Hindlimb muscle (tissue), 1 donor: ENCODE measurements at places on chromosomes 1 and 21.
A peak's percentile ranks its signal among the peaks of the same experiment; 100 is the strongest.

DNA sequence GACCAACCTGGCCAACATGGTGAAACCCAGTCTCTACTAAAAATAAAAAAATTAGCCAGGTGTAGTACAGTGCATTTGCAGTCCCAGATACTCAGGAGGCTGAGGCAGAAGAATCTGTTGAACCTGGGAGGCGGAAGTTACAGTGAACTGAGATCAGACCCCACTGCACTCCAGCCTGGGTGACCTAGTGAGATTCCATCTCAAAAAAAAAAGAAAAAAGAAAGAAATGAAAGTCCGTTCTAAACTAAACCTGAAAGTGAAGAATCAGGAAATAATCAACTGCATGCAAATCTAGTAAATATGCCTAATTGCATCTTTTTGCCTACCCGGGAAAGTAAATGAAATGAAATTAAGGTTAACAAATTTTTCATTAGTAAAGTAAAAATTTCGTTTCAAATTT is 99.6 kb downstream of the ZZZ3 start:
- DNase-seq: no peak

DNA sequence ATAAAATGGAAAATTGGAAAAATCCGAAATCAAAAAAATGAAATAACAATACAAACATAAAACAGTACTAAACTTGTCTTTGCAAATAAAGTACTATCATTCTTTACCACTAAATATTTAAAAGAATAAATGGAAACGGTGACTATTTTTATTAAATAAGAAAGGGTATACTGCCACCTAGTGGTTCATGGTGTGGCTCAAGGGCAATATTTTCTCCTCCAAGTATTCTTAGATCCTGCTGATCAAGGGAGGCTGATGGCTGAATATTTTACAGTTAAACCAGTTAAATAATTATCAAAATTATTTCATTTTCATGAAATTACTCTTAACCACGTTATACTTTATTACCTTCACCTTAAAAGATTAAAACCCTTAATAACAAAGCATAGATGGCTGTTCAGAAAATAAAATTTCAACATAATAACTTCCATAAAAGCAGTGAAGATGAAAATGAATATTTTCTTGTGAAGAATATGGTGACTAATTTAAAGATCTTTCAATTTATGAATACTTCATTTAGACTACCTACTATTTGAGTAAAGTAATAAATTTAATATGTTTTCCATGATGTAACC is 1793.9 kb downstream of the NCAM2 start:
- DNase-seq: peak; percentile 54

DNA sequence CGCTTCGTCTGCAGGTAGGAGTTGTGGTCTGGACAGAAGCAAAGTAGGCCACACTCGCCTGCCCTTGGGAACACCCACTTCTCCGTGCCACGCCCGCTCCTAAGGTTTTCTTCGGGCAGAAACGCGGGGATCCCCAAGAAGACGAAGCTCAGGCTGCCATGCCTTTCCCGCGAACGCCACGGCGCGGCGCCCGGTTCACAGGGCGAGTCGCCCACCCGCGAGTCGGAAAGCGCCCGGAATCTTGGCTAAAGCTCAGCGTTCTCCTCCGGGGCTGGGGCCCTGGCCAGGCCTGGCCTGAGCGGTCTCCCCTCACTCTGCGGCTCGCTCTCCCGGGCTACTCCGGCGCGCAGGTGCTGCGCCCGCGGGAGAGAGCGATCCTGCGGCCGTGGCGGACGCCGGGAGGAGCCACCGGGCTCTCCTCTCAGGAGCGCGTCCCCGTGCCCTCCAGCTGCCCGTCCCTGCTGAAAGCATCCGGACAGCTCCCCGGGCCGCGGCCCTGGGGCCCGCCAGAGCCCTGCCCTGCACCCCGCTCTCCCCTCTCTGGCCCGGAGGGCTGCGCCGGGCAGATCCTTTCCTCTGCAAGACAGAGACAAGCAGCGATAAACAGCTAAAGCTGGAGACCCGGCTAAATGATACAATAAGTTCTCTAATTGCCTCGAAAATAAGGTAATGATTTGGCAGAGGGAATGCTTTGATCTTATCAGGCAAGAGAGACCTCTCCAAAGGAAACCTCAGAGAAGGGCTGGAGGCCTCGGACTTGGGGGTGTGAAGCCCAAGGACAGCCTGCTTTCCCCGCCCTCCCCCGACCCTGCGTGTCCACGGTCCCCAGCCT is 6.7 kb upstream of the WNT2B start:
- peak; percentile 76 for DNase-seq

DNA sequence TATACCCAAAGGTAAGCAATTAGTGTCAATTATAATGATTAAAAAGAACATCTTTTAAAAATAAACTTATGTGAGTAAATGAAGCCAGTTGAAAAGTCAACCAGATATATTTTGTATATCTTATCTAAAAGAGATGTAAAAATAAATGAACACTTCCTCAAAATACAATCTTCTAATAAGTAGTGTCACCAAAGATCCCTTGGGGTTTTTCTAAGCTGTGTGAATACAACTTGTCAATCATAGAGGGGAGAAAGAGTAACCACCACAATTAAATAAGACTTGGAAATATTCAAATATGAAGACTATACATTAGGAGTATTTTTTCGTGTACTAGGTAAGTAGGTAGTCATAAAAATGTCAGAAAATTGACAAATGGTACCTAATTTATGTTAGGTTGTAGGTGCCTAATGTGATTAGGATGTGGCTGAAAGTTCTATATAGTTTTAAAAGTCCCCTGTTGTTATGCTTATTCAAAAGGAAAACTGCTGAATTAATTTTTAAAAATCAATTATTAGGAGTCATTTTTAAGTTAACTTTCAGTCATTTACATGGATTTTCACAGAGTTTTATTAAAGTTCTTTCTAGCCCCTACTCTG is 72.6 kb downstream of the RASAL2 start:
- DNase-seq: no peak

DNA sequence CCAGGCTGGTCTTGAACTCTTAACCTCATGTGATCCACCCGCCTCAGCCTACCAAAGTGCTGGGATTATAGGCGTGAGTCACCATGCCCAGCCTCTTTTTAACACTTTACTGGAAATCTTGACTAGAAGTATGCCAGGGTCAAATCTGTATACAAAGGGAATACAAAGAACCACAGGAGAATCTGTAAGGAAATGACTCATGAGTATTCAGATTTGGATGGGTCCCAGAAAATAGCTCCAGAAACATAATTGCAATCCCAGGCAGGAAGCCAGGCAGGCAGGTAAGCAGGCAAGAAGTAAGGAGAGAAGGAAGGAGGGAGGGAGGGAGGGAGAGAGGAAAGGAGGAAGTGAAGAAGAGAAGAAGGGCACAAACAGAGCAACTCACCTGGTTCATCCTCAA is 22.8 kb upstream of the TIAM1 start:
- no peak for DNase-seq

DNA sequence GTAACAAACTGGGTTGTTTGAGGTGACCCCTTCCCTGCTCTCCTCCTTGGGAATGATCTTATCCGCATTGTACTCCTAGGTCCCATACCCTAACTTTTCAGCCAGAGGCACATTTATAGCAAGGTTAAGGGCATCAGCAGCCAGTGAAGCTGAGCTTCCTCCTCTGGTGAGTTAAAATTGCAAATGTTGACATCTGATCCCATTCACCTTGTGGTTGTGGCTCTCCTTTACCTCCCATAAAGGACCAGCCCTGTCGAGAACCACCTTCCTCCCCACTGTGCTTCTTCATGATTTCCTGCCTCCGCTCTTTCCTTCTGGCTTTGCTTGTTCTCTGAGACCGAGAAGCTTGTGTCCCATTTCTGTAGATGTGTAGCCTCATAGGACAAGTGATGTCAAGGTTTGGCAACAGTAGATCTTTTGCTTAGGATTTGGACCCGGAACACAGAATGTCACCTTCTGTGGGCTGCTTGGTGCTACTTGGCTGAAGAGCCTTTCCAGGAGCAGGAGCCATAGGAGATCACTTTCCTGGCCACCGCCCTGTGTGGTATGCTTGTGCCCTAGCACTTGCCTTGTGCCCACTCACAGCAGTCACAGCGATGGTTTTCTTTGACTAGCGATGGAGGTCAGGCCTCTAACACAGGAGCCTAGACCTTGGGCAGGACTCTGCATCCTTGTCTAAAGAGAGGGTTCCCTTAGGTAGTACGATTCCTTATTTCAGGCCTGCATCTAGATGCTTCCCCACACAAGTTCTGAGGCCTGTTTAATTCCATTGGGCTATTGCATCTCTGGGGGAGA is 18.8 kb downstream of the SZRD1 start:
- no peak for DNase-seq

DNA sequence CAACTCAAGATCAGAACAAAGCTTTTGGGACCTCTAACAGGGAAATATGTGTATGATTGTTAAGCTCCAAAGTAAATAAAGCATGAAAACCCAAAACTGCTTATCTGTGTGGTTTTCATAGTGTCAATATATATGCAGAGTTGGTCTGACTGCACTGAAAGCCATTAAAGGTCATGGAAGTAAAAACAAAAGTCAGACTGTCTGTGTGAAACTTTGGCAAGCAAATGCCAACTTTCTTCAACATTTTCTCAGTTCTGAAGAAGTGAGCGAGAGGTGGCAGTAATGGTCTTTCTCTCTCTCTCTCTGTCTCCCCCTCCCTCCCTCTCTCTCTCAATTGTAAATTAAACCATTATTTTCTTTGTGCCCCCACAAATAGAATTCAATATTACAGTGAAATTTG is 100.1 kb upstream of the S1PR1 start:
- DNase-seq: no peak

GRCh38 chr1:84012018-84012417 is 13.1 kb upstream of the TTLL7 start:
- DNase-seq: no peak

- DNase-seq: no peak
These were observed 3.3 kb downstream of the ZBTB37 start for GRCh38 chr1:173871500-173871899.

- DNase-seq: no peak
These were observed 89.8 kb downstream of the DHRS3 start for GRCh38 chr1:12528021-12528852.

- peak; percentile 29 for DNase-seq
These were observed 56.3 kb downstream of the ZP4 start for GRCh38 chr1:237834461-237834860.

DNA sequence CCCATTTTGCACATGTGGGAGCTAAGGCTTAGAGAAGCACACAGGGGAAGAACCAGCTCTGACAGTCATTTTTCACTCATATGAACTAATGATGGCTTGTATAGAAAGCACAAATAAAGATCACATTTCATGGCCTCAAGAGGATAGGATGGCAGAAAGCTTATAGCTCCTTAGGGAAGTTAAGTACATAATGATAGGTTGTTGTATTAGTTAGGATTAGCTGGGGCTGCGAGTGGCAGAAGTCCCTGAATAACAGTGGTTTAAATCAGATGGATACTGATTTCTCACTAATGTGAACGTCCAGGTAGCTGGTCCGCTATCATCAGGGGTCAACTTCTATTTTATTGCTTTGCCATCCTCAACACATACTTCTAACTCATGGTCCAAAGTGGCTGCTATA is 284.0 kb downstream of the RPS6KC1 start:
- DNase-seq: no peak

- DNase-seq: peak; percentile 21
These were observed 105.0 kb downstream of the KIAA0319L start for GRCh38 chr1:35452106-35452774.

DNA sequence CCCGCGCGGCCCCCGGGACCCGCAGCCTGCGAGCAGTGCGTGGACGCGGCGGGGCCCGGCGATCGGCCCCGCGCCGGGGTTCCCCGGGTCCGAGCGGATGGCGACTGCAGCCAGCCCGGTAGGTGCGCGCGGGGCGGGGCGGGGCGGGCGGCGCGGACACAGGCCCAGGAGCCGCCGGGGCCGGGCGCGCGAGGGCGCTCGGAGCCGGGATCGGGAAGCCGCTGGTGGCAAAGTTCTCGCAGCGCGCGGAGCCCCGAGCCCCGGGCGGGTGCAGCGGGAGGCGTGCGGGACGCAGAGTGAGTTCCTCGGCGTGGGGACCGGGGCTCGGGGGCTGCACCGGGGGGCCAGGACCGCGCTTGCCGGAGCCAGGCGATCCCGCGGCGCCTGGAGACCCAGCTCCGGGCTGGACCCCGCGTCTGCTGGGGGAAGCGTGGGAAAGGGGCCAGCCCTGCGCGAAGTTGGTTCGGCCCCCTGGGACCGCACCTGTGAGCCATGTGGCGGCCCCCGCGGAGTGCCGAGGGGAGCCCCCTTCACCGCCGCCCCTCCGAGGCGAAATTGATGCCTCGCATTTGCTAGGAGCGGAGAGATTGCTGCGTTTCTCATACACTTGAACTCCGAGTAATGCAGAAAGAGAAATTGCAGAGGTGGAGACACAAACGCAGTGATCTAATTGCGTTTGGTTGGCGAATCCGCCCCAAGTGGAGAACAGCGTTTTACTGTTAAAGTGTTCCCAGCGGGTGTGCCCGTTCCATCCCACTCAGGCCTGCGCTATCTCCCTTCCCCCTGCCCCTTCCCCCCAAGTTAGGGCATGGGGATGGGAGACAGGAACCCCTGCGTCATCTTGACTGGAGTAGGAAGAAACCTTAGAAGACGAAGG is 228.9 kb upstream of the TMEM51 start:
- peak; percentile 69 for DNase-seq

DNA sequence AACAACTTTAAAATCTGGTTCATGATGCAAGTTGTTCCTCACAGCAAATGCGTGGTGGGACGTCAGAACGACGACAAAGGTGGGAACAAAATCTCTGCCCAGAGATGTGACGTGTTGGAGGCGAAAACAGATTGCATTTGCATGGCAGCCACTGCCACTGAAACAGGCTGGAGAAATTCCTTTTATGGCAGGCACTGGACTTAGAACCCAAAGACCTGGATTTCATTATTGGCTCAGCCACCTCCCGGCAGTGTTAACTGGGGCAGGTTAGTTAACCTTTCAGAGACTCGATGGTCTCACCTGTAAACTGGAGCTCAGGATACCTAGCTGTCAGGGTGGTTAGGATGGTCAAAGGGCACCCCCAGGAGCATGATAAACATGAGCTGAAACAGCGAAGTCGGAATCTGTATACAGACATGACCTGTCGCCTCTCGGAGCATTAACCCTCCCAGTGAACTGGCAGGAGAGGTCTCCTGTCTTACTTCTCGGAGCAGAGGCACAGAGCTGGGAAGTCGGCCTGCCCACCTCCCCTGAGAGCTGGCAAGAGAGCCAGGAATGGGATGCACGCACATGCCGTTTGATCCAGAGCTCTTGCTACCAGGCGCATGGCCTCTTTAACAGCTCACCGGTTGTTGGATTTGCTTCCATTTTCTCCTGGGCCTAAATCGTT is 59.2 kb upstream of the TARBP1 start:
- DNase-seq: no peak

- no peak for DNase-seq
These were observed 1.9 kb upstream of the TMEM35B start for GRCh38 chr1:34987018-34987417.

DNA sequence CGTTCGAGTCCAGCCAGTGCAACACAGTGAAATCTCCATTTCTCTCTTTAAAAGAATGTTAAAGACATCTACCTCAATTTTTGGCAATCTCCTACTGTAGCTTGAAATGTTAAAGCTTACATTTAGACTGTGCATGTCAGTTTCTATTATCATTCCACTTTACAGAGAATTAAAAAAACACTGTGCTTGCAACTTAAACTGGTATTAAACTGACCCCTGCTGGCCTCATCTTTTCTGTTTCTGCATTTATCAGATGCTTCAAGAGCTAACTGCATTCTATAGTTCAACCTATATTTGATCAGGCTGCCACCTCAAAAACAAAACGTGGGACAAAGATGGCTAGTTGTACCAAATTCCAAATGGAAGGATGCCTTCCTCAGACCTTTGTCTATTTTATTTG is 226.5 kb downstream of the SMYD3 start:
- DNase-seq: peak; percentile 22

GRCh38 chr1:84223751-84224432 is 77.6 kb upstream of the SAMD13 start:
- DNase-seq: no peak

- no peak for DNase-seq
These were observed 6.3 kb downstream of the SLAMF1 start for GRCh38 chr1:160640359-160641123.
